ENCODE measurements at places on chromosomes 2 and 18.

DNA sequence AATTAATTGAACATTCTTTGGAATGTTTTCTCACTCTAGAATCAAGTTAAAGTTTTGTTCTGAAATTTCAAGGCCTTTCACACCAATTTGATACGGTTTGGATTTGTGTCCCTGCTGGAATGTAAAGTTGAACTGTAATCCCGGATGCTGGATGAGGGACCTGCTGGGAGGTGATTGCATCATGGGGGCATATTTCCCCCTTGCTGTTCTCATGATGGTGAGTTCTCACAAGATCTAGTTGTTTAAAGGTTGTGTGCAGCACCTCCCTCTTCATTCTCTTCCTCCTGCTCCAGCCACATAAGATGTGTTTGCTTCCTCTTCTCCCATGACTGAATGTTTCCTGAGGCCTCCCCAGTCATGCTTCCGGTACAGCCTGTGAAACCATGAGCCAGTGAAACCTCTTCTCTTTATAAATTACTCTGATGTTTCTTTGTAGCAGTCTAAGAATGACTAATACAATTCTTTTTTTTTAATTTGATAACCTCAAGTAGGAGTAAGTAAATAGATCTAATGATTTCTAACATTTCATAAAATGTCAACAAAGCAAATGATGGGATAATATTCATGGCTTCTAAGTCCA is 144.2 kb upstream of the CDH7 start:
- no peak overlapping the region for H3K4me3 ChIP-seq
- H3K27me3 ChIP-seq = no peaks in the 10 kb centered on the region
- H3K27ac ChIP-seq = no peak overlapping the region
- H3K36me3 ChIP-seq = no peaks in the 10 kb centered on the region

DNA sequence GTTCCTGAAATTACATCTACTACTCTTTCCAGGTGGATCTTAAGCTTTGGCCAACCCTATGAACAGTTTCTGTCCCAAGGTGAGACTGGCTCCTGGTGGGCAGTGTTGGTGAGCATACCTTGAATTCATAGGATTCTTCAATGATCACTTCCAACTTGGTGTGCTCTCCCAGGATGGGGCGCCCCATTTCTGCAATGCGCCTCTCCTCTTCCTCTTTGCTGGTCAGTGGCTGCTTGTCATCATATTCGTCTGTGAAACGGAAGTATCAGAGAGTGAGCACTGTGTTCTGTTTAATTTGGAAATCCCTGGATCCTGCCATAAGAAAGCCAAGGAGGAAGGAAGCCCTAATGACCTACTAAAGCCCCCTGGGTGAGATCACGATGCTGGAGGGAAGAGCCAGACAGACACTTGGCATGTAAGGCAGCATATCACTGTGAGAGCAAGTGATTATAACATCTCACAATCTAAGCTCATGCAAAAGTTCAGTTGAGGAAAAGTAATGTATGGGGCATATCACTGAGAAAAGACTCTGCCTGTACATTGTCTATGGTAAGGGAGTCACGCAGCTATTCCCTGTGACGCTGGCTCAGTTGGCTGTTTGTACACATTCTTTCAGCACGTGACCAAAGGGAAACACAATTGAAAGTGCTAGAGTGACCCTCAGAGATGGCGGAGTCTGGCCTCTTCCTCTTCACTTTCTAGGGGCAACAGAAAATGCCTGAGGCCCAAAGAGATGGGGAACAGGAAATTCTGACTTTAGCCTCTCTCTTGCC is 287.0 kb downstream of the SLC8A1 start:
- no peak for DNase-seq
- no peaks in the 10 kb centered on the region for H3K27me3 ChIP-seq
- peak overlapping the region; percentile 26 for H3K27ac ChIP-seq
- no peak overlapping the region for H3K4me3 ChIP-seq

DNA sequence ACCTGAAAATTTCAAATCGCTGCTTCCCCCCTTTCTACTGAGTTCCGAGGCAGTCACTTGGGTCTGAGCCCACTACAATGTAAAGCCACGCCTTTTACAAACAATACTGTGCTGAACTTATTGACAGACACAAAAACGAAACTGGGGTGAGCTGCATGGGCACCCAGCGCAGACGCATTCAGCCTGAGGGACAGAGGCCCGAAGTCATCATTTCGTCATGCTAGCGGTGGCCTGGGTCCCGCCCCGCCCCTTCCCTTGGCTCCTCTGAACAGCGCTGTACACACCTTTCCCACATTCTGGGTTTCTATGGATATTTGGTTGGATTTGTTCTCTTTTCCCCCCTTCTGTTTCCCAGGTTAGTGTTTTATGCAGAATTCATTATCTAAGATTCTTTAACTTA is 71.7 kb downstream of the EIPR1 start:
- H3K4me1 ChIP-seq = no peaks in the 10 kb centered on the region
- DNase-seq = no peak
- no peak overlapping the region for H3K4me3 ChIP-seq
- H3K27ac ChIP-seq = no peak overlapping the region

GRCh38 chr2:26018184-26019055 is 15.5 kb upstream of the RAB10 start:
- 0 out of 2 replicates have a peak overlapping the region, but pooled peaks have one; percentile 11 for H3K27ac ChIP-seq
- H3K36me3 ChIP-seq = no peaks in the 10 kb centered on the region
- H3K4me3 ChIP-seq = no peak overlapping the region
- DNase-seq = peak; percentile 88

DNA sequence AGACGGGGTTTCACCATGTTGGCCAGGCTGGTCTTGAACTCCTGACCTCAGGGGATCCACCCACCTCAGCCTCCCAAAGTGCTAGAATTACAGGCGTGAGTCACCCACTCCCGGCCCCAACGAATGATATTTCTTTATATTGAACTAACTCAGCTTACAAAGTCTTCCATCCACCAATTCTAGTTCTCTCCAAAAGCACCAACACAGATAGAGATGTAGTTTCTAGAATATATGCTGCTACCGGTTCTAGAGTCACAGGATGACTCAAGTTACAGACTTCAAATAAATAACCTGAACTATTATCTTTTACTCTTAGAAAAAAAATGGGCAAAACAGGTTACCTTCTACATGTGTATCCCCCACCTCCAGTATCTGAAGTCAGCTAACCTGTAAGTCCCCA is 9.2 kb downstream of the ACAA2 start:
- H3K36me3 ChIP-seq = peaks cover 3% of the 10 kb centered on the region
- DNase-seq = no peak
- no peaks in the 10 kb centered on the region for H3K27me3 ChIP-seq
- H3K4me1 ChIP-seq = no peaks in the 10 kb centered on the region
- H3K4me3 ChIP-seq = no peak overlapping the region
- no peak overlapping the region for H3K27ac ChIP-seq

GRCh38 chr18:23143016-23143814 is 7.9 kb downstream of the CABLES1 start:
- no peak overlapping the region for H3K4me3 ChIP-seq
- peaks cover 32% of the 10 kb centered on the region for H3K4me1 ChIP-seq
- H3K36me3 ChIP-seq = peaks cover 7% of the 10 kb centered on the region

DNA sequence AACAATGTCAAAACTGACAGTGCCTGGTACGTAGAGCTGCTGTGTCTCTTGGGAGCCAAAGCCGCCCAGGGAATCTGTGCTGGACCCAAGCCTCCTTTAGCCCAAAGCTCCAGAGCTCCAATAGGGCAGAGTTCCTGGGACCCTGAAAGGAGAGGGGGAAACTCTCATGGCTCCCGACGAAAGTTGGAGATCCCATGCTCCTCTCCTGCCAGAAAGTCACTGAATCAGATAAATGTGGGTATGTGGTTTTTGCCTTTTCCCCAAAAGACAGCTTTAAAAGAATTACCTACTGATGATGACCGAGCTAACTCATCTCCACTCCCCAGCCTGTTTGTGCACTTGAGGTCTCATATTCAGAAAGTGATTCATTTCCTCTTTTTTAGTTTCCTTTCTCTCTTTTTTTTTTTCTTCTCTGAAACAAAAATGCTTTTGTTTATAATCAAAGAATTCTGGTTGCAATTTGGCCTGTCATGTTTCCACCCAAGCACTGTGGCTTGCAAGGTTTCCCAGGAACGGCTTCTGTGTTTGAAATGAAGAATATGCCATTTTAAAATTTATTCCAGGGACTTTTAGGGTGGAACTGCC is 14.1 kb upstream of the PMAIP1 start:
- H3K36me3 ChIP-seq = no peaks in the 10 kb centered on the region
- peak; percentile 92 for DNase-seq
- H3K4me1 ChIP-seq = peaks cover 17% of the 10 kb centered on the region
- no peak overlapping the region for H3K4me3 ChIP-seq
- H3K27ac ChIP-seq = peak overlapping the region; percentile 95

- no peak for DNase-seq
- H3K27ac ChIP-seq = no peak overlapping the region
- H3K4me1 ChIP-seq = no peaks in the 10 kb centered on the region
Observed at GRCh38 chr2:86556508-86556907, 6.7 kb downstream of the CHMP3 start.
